ENCODE measurements at places on chromosomes 2 and 18. TPM values are rescaled to one million over a fixed set of nuclear protein-coding genes. Genes with fewer than 3 reads are reported as not detected.

- no peaks in the 10 kb centered on the region for H3K27me3 ChIP-seq
- H3K36me3 ChIP-seq: no peaks in the 10 kb centered on the region
- no peak for DNase-seq
- no peak overlapping the region for H3K27ac ChIP-seq
- no peak overlapping the region for H3K4me3 ChIP-seq
Observed at GRCh38 chr18:36776650-36777049, 52.2 kb downstream of the TPGS2 start.

- peaks cover 25% of the 10 kb centered on the region for H3K4me1 ChIP-seq
- no peaks in the 10 kb centered on the region for H3K36me3 ChIP-seq
- H3K4me3 ChIP-seq: no peak overlapping the region
- H3K27ac ChIP-seq: peak overlapping the region; percentile 28
Observed at GRCh38 chr2:234001380-234002160, 48.9 kb upstream of the SPP2 start.

DNA sequence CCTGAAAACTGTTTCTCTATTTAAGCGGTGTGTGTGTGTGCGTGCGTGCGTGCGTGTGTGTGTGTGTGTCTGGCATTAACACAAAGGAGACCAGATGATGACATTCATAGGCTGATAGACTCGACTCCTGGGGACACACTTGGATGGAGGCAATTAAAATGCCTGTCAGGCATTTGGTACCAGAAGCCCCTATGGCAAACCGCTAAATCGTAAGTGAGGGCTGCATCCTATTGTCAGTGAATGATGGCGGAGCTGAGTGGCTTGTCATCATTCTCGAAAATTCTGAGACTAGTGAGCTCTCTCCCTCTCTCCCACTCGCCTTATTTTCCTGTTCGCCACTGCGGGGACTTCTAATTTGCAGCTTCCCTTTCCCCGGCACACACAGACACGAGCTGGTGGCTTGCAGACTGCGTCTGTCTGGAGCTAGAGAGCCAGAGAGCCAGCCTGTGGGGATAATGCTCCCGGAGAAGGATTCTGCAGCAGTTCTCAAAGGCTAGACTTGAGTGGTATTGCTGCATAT is 155.4 kb downstream of the MAP2 start:
- H3K27ac ChIP-seq: no peak overlapping the region
- peak overlapping the region; percentile 13 for H3K4me3 ChIP-seq
- peaks cover under 1% of the 10 kb centered on the region for H3K27me3 ChIP-seq
- H3K4me1 ChIP-seq: peaks cover 6% of the 10 kb centered on the region

GNLY gene
- total RNA-seq: 3.2 TPM

ADAM23 gene
- total RNA-seq: 0.10 TPM

LCT gene
- total RNA-seq: 0.05 TPM
